ENCODE measurements at places on chromosomes 16 and 17.

- DNase-seq = no peak
Observed at GRCh38 chr16:12176051-12176450, 199.5 kb downstream of the SNX29 start.

DNA sequence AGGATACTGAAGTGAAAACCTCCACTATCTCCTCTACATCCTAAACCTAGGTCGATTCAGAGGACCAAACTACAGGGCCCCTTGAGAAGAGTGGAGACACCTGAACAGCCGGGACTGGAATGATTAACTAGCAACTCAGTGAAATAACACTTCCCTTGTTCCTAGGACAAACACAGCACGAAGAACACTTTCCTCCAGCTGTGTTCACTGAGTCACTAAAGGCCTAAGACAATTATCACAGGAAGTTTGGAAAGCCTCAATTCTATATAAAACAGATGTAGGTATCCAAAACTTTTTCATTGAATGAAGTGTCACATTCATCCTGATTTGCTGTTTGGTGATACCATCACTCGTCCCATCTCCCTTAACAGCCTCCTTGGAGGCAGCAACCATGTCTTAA is 15.5 kb upstream of the CUEDC1 start:
- no peak for DNase-seq

GRCh38 chr17:67125417-67125816 is 81.1 kb downstream of the CACNG1 start:
- DNase-seq = no peak

- no peak for DNase-seq
Observed at GRCh38 chr17:77834170-77835115, 124.1 kb upstream of the TNRC6C start.

- no peak for DNase-seq
Observed at GRCh38 chr17:77422104-77422747, 281.5 kb downstream of the SEC14L1 start.
